ENCODE measurements at places on chromosomes 4 and X. TPM values are rescaled to one million over a fixed set of nuclear protein-coding genes. Genes with fewer than 3 reads are reported as not detected.
A peak's percentile ranks its signal among the peaks of the same experiment; 100 is the strongest.

TMSB15A gene
- not detected for total RNA-seq

ATP8A1 gene
- 55.3 TPM for total RNA-seq

AKAP14 gene
- not detected for total RNA-seq

XG gene
- 0.43 TPM for total RNA-seq

F9 gene
- not detected for total RNA-seq

MAGEB17 gene
- total RNA-seq: not detected

GRCh38 chr4:51842167-51842553 lies 793 bp upstream of the DCUN1D4 start:
- DNase-seq: peak; percentile 29

GRCh38 chr4:169530048-169530447 lies 82.3 kb downstream of the NEK1 start:
- DNase-seq: no peak

GRCh38 chr4:1226144-1226481 lies 22.8 kb downstream of the CTBP1 start:
- no peak for DNase-seq

DNA sequence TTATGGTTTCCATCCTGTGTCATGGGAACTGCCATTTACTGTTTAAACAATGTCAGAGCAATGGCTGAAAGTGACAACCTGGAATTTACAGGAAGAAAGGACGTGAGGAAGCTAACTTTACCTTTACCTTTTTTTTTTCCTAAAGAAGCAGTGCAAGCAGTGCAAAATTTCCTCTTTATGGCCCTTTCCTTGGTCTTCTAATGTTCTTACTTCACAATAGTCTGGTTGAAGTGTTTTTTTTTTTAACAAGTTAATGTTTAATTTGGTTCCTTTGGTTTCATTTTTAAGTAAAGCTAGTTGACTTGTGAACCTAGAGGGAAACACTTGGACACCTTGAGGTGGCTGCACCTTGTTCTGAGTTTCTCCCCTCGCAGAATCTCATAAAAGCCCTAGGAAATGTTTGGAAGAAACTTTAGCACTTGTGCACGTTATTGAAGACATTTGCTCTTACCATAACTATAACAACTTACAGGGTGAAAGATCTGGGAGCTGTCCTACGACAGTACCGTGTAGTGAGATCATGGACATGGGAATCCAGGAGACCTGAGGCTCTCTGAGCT lies 1.8 kb downstream of the SGMS2 start:
- no peak for DNase-seq

DNA sequence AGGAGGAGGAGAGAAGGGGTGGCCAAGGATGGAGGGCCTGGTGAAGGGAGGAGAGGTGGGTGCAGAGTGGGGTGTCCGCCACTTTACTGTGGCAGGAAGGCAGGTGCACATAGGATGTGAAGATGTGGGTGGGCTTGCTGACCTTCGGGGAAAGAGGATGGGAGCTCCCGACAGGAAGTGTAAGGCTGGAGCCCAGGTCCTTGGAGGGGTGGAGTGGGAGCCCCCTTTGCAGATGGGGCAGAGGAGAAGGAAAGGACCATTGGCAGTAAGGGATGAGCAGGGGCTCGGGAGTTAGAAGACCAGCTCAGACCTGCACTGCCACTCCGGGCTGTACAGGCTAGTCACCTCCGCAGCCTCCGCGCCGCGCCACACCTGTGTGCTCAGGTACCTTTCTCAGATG lies 89.5 kb downstream of the EVC start:
- no peak for DNase-seq

DNA sequence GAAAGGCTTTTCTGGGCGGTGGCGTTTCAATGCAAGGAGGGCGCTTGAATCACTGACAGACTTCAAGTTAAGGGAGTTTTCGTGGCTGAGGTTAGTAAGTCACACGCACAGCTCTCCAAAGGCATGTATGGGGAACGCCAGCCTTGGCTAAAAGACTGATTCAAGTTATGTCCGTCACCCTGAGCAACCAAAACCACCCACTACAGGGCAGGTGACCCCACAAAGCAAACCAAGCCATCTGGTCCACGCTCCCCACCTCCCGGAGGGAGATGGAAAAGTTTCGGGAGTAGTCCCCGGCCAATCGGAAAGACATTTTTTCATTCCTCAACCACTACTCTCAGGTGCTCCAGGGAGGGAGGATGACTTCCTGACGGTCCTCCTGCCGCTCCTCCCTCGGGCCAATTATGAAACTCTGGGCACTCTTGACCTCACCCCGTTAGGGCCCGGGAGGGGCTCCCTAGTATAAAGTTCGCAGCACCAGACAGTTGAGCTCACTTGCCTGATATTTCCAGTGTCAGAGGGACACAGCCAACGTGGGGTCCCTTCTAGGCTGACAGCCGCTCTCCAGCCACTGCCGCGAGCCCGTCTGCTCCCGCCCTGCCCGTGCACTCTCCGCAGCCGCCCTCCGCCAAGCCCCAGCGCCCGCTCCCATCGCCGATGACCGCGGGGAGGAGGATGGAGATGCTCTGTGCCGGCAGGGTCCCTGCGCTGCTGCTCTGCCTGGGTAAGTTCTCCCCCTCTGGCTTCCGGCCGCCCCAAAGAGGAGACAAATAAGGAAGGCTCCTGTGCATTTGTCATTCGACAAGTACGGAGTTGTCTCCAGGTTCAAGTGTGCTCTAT lies at the start of gene EREG:
EREG (plus strand) TSS at position 494 of the 840 bp plus-strand sequence; CDS start at position 658, 164 bp downstream.
- DNase-seq: peak; percentile 44

GRCh38 chr4:54101190-54102041 lies 1.5 kb downstream of the GSX2 start:
- DNase-seq: no peak

- no peak for DNase-seq
These were observed 264.6 kb downstream of the SNCA start for GRCh38 chr4:89572224-89572858.
